Stimulated activated CD8-positive, alpha-beta memory T cell treated with anti-CD3 and anti-CD28 coated beads, Interleukin-4, amount 100 ng/mL, for 1 hour (primary cell): ENCODE measurements at places on chromosomes 7 and 10.

DNA sequence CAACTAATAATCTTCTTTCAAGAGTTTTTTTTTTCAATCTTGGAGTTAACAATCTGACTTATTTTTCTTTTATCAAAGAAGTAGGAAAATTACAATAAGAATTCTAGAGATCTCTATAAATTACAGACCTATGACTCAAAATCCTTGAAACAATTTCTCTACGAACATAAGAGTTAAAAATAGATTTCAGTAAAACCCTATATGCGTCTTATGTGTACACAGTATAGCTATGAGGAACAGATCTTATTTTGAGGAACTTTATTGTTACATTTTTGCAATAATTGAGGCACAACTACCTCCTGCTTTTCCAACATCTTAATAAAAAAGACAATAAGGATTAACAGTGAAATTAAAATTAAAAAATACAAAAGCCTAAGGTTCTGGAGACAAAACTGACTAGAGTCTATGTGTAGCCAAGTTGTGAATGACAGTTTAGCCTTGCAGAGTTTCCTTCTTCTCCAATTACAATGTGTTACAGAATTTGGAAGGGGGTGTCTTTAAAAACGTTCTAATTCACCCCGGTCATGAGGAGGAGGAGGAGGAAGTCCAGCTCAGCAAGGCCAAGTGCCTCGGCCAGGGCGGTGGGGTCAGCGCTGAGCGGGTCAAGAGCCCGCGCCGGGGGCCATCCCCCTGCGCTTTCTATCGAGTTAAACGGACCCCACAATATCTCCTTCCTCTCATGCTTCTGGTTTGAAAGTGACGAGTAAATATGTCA, 40.5 kb downstream of the AMZ1 start:
- DNase-seq = no peak

DNA sequence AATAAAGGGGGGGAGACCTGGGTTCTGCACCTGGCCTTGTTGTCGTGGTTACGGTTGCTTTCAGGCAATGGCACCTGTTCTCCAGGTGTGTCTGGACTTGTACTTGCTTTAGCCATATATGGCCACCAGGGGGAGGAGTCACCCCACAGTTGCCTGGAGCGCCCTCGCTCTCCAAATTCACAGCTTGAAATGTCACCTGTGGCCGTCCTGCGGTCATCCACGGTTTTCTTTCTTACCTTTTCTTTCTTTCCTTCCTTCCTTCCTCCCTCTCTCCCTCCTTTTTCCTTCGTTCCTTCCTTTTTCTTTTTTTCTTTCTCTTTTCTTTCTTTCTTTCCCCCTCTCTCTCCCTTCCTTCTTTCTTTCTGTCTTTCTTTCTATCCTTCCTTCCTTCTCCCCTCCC, 157.2 kb upstream of the ZNF92 start:
- peak; percentile 31 for DNase-seq

- DNase-seq = no peak
Measured at GRCh38 chr7:42183547-42183946, 53.5 kb downstream of the GLI3 start.

- DNase-seq = no peak
Measured at GRCh38 chr10:129222436-129222835, 244.6 kb upstream of the MGMT start.

GRCh38 chr10:92695679-92696605, 6.2 kb downstream of the HHEX start:
- DNase-seq = no peak

GRCh38 chr10:25047591-25048301, 31.3 kb downstream of the THNSL1 start:
- DNase-seq = no peak
